GOT3 (cell line): ENCODE measurements at places on chromosomes 2 and 18.

GRCh38 chr2:200862532-200863000, 1.9 kb downstream of the CLK1 start:
- DNase-seq: no peak

- DNase-seq: no peak
Observed at GRCh38 chr2:71216501-71216900, 10.4 kb downstream of the PAIP2B start.

GRCh38 chr18:42623935-42624334, 491.6 kb downstream of the RIT2 start:
- DNase-seq: no peak

- no peak for DNase-seq
Observed at GRCh38 chr2:125581557-125581956, 1074.4 kb upstream of the GYPC start.

DNA sequence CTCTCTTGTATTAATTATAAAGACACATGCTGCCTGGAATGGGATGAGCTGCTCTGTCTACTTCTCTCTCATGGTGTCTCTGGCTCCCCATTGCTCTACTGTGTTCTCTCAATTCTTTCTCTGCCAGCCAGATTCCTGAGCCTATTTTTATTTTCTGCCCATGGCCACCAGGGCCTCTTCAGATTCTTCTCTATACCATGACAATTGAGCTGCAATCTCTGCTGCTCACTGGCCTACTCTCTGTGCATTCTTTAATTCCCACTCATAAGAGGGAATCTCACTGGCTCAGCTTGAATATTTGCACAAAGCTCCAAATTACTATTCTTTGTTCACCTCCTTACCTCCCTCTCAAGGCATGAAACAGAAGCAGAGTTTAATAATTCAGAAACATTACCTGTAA, 161.4 kb upstream of the GULP1 start:
- no peak for DNase-seq

DNA sequence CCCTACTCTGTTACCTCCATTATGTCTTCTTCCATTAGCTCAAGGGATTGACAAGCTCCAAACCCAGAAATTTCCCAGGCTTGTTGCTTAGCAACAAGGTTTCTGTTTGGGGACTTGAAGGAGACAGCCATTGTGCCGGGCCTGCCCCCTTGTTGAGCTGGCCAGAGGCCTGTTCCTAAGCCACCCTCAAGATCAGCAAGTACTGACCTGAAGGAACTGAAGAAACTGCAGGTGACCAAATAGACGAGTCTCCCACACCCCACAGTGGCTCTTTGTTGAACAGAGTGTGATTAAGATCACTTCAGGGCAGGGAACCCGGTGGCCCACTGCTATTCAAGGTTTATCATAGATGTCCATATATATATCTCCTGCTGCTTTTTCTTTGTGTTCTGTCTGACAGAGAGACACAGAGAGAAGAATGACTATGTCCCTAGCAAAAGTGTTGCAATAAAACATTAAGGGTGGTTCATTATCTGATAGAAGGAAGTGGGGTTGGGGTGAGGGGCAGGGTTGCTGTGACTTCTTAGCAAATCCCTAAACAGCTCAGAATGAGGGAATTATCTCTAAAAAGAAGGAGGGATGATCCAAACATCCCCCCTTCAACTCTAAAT, 69.2 kb downstream of the RNF144A start:
- DNase-seq: no peak

DNA sequence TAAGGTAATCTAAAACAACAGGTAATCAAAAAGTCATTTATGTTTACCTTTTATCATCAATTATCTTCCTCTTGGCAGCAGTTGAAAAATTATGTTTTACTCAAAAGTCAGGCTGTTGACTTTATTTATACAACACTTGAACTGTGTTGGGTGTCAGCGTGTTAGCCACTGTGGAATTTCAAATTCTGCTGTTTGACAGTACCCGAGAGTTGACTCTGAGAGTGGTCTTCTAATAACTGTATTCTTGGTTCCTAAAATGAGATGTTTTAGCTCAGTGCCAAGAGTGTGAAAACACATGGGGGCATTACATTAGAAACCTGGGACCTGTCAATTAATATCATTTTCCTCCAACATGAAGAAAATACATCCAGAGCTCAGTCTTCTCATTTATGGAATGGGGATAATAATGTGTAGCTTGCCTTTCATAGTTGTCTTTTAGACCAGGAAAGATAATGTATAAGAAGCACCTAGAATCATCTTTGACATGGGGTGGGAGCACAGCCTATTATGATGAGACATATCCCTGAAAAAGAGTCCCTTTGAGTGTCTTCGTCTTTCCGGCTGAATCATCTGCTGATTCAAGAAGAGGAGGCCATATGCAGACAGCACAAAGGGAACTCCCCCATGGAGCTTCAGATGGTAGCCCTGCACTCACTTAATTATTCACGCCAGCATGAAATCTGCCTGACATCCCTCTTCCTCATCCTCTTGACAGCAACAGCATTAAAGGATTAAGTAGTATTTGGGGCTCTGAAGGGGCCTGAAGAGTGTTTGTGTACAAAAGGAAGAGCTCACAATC, 89.1 kb downstream of the AFF3 start:
- DNase-seq: no peak

- DNase-seq: no peak
Observed at GRCh38 chr18:58168993-58169392, 125.0 kb downstream of the NEDD4L start.

GRCh38 chr2:97745474-97746174, 32.2 kb downstream of the ZAP70 start:
- no peak for DNase-seq

DNA sequence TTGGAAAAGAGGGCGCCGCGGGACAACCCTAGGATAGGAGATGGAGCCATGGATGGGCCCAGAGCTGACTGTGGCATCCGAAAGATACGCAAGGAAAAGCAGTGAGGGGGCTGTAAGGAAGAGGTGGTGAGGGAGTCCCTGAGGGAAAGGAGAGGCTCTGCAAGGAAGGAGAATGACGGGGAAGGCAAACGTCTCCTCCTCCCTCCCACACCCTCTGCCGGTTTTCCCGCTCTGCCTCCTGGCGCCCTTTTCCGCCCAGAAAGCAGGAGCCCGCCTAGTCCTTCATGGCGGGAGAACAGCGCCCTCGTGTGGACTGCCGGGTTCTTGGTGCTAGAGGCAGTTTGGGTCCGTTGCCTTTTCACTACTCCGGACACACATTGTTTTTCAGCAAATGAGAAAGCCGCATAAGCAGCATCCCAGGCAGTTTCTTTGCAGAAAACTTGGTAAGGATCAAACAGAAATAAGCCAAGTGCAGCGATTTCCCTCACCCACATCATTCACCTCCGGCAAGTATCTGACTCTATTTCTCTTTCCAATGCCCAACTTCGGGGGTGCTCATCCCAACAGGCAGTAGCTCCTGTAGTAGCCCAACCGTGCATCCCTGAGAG, 200.4 kb downstream of the INO80D start:
- DNase-seq: peak; percentile 17

- DNase-seq: no peak
Observed at GRCh38 chr2:6352247-6352646, 513.5 kb downstream of the CMPK2 start.

DNA sequence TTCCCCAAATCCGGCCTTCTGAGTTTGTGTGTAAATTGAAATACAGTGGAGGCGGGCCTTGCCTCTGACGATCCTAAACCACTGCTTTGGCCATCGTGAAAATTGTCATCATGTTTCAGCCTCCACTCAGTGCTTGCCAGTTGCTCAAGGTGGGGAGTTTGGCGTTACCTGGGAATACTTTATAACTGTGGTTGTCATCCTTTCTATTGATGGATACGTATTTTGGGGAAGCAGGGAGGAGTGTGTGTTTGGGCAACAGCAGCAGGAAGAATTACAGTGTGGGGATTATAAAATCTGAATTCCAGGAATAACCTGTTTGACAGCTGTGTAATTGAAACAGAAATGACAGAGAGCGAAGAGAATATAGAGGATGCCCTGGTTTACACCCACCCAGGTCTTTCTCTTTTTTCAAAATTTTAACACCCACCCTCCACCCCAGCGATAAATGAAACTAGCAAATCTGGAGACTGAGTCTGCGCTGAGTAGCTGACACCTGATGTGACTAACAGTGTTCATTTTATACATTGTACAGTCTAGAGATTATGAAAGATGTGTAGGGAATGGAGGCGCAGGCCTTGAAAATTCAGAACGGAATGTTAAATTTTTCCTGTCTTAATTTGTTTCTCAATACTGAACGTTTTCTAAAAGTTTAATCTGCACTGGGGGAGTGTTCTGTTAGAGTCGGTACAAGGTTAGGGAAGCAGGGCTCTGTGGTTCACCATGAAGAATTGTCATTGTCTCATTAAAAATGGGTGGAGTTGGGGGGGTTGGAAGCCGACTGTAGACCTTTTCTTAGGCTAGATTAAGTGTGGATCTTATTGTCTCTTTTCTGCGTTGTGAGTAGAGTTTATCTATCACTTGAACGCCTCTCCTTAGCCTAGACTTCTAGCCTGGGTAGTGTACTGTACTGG, 1.6 kb downstream of the MAP4K4 start:
- no peak for DNase-seq

DNA sequence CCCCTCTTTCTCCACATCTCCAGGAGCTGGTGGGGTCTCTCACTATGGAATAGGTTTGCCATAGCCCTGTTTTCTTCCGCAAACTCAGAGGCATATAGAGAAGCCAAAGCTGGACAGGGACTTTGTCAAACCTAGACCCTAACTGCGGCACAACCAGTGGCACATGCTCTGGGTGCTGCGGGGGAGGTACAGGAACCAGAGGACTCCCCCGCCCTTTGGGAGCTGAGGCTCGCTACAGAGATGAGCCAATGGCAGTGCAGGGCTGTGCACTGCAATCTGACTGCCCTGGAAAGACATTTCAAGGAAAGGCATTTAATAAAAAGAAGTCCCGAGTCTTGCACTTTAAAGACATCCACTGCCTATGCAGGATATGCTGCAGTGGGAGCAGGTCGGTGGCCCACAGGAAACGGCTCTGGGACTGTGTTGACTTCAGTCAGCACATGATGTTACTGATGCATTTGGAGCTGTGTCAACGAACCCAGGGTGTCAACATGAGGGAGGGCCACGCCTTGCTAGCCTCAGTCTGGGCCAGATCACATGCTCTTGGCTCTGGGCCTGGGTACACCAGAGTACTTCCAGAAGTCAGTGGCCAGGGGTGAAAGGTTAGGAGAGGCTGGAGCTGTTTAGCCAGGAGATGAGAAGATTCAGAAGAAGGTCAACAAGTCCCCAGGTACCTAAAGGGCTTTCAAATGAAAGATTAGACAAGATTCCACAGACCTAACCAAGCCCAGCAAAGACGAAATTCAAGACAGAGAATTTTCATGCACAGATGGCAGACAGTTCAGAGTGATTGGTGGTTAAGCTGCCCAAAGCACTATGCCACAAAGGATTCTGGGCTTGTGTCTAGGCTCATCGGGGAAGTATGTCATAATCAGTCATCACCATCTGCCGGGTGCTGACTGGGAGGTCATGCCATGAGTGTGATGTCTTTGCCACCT, 8.2 kb downstream of the SLC35F6 start:
- no peak for DNase-seq

GRCh38 chr2:51734115-51734514, 702.2 kb upstream of the NRXN1 start:
- no peak for DNase-seq

DNA sequence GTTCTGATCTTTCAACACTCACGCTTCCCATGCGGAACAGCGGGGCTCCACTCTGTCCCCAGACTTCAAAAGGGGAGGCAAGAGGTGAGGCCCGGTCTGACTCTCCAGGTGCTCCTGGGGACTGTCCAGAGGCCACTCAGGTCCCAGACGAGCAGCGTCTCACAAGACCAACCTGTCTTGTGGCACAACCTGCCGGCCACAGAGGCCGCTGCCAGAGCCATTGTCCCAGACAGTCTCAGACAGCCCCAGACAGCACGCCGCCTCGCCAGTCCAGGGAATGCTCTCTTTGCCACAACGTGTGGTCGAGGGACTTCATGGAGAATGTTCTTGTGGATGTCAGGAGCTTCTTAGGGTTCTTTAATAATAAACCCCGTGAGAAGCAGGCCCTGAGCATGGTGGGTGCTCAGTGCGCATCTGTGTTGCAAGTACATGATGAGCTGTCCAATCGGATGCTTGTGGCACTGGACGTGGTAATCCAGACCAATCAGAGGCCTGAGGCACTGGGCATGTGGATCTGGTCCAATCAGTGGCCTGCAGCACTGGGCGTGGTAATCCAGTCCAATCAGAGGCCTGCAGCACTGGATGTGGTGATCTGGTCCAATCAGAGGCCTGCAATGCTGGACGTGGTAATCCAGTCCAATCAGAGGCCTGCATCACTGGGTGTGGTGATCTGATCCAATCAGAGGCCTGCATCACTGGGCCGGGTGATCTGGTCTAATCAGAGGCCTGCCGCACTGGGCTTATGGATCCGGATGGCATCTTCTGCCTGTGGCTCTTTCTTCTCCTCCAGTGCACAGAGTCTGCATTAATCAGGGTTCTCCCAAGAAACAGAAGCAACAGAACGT, 76.4 kb downstream of the TMEM18 start:
- no peak for DNase-seq

DNA sequence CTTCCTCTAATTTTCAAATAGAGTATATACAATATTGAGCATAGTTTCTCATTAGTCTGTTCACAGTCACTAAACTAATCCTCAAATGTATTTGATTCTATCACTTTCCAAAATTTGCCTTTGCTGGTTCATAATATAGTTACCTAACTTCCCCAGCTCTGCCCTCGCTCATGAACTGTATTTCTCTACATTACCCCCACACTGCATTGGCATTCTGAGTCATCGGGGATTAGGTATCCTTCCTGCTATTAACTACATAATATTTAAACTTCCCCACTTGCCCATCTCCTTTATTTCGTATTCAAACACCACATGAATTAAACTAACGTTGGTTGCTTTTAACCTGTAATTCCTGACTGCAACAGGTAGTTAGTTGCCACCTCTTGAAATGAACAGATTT, 14.8 kb upstream of the CLASP1 start:
- no peak for DNase-seq

DNA sequence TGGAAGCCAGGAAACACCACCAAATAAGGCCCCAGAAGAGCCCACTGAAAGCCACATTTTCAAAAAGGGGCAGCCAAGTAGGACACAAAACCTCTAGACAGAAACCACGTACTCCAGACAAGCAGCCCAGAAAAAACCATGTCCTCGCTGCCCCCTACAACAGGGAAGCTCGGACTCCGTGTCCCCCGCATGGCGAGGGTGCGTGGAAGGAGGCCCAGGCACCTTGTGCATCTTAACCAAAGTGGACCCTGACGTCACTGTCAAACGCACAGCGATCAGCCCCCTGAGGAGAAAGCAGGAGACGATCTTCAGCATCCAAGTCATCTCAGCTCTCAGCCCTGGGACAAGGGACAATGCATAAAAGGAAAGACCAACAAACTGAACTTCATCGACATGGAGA, 168.4 kb downstream of the EIPR1 start:
- no peak for DNase-seq
